ENCODE measurements at places on chromosomes 12 and 14.

GRCh38 chr14:24334431-24335291 lies at the start of gene ADCY4:
TSS of gene ADCY4 (minus strand) at chr14:24335071. CDS start at chr14:24334652, 419 bp downstream.
- DNase-seq, result no peak

GRCh38 chr14:69263771-69264170 lies 3.8 kb downstream of the GALNT16 start:
- no peak for DNase-seq

GRCh38 chr12:19665121-19665900 lies 226.0 kb downstream of the AEBP2 start:
- DNase-seq, result no peak

GRCh38 chr12:29563636-29564035 lies 66.2 kb upstream of the OVCH1 start:
- no peak for DNase-seq

GRCh38 chr14:101776344-101776743 lies 14.8 kb downstream of the PPP2R5C start:
- DNase-seq, result no peak

- DNase-seq, result no peak
Measured at GRCh38 chr12:12508612-12509011, 54.1 kb downstream of the DUSP16 start.

GRCh38 chr14:91089958-91090535 lies 23.8 kb upstream of the DGLUCY start:
- DNase-seq, result no peak

- no peak for DNase-seq
Measured at GRCh38 chr12:13223941-13224340, 27.4 kb downstream of the EMP1 start.

- DNase-seq, result no peak
Measured at GRCh38 chr12:133203344-133204263, 22.3 kb downstream of the ZNF268 start.

- no peak for DNase-seq
Measured at GRCh38 chr12:23204933-23205778, 580.2 kb downstream of the ETNK1 start.

Data from COR-L47 (cell line).